ENCODE measurements at places on chromosomes 2 and 18.
A peak's percentile ranks its signal among the peaks of the same experiment; 100 is the strongest.

- no peak for DNase-seq
Observed at GRCh38 chr2:55929476-55929875, 5.9 kb upstream of the EFEMP1 start.

DNA sequence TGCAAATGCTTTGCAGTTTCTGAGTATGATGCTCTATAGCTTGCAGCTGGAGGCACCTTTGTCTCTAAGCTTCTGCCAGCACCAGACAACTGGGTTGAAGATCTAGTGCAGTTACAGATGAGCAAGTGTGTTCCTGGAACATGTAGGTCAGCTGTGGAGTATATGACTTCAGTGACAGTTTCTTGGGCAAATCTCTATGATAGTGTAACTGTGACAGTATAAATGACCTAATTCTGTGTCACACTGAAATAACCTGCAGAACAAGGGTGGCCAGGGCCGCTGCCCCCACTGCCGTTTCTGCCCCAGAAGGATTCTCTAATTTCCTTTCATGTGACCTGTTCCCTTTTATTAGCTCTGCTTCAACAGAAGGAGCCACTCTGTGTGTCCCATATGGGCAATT is 145.3 kb upstream of the DAPL1 start:
- DNase-seq = no peak

DNA sequence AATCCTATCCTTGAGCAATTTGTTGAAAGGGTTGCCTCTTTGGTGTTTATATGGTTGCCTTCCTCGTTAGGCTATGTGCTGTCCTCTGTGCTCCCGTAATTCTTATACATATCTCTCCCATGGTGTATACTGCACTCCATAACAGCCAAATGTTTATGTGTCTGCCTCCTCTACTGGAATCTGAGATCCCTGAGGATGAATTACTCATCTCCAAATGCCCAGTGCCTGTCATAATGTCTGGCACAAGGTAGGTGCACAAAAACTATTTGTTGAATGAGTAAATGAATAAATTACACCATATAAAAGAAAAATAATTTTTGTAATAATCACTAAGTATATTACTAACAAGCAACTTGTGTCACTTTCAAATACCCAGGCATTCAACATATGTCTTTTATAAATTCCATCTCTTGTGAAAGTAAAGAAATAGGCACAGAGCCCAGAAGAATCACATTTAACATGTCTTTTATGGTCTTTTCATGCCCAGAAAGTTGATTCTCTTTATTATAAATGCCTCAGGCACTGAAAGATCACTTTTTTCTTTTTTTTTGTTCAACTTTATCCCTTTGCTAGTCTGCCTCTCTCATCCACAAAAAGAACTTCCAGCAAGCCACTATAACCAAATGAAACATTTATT is 164.9 kb downstream of the CCDC148 start:
- no peak for DNase-seq

GRCh38 chr18:9322744-9323143 is 11.8 kb upstream of the TWSG1 start:
- no peak for DNase-seq

DNA sequence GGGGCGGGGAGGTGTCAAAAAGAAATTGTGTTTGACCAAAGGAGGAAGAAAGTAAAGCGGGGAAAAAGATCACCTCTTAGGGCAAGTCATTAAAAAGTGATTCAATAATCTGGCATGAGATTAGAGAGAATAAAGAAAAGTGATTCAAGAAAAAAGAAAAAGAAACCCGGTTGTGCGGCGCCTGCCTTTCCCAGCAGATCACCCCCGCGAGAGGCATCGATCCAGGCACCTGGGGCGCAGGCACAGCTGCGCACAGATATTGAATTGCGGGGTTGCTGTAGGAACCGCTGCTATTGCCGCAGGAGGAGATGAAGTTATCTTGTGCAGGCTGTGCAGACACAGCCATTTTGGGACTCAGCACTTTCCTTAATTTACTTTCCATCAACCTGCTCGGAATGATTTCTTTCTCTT is 71.2 kb downstream of the PLB1 start:
- no peak for DNase-seq

- DNase-seq = no peak
Observed at GRCh38 chr18:75256376-75256775, 45.8 kb downstream of the TSHZ1 start.

- no peak for DNase-seq
Observed at GRCh38 chr2:31213601-31214443, 3.5 kb downstream of the CAPN14 start.

DNA sequence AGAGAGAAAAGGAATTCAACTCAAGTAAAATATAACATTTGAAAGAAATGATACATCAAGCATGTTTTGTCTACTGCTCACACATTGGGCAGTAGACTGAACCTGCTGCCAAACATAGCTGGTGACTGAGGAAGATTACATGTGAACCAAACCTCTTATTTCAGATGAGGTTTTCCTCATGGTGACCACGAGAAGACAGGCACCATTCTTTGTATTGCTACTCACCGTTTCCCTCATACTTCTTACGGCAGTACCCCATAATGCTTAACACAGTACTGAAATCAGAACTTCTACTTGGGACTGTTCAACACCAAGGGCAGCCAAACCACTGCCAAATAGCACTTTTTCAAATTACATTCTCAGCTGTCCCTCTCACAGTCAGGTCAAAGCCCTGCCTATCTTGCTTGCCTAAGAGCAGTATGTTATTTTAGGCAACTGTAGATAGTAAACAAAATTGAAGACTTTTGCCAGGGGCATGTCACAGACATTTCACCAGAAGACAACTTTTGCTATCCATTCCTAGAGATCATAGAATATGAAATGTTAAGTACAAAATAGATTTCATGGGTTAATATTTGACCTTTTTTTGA is 167.1 kb upstream of the DOK6 start:
- no peak for DNase-seq

DNA sequence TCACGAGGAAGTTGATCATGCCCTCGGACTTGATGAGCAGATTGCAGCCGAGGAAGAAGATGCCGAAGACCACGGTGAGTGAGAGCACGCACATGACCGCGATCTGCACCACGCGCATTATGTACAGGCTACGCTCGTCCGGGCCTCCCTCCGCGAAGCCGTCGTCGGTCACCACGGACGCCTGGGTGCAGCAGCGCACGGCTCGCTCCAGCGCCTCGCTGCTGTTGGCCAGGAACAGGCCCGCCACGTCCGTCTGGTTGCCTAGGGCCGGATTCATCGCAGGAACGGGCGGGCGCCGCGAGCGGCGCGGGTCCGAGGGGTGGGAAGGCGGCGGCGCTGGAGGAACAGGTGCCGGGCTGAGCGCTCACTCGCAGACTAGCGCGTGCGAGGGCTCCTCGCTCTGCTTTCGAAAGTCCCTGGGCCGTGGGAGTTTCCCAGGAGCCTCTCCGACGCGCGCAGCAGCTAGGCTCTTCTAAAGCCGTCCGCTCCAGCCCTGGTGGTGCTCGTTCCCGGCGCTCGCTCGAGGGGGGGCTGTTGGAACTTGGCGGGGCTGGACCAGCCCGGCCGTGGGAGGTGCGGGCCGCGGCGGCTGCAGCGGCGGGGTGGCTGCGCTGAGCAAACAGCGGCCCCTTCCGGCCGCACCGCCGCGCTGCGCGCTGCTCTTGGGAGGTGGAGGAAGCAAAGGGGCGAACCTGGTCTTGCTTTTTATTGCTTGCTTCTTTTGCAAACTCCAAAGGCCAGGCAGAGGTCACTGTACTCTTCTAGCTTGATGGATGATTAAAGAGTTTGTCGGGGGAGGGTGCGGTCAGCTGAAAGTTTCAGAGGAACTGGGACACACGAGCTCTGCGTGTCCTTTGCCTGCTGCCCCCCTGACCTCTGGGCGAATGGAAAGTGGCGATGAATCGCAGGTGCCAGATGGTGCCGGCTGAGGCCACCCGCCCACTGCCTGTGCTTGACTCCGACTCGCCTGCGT is at the start of gene RPRM:
RPRM (minus strand) TSS at position 474 of the 973 bp plus-strand sequence; CDS start at position 277, 197 bp downstream.
- DNase-seq = peak; percentile 9

- DNase-seq = no peak
Observed at GRCh38 chr2:159648643-159649042, 32.3 kb upstream of the BAZ2B start.

GRCh38 chr2:173221937-173222594 is 132.6 kb upstream of the CDCA7 start:
- no peak for DNase-seq
